A673 (cell line): ENCODE measurements at places on chromosomes 13 and 19. TPM values are rescaled to one million over a fixed set of nuclear protein-coding genes. Genes with fewer than 3 reads are reported as not detected.

PLPPR3 gene
- 13.3 and 20.1 TPM in 2 replicates for total RNA-seq

DNA sequence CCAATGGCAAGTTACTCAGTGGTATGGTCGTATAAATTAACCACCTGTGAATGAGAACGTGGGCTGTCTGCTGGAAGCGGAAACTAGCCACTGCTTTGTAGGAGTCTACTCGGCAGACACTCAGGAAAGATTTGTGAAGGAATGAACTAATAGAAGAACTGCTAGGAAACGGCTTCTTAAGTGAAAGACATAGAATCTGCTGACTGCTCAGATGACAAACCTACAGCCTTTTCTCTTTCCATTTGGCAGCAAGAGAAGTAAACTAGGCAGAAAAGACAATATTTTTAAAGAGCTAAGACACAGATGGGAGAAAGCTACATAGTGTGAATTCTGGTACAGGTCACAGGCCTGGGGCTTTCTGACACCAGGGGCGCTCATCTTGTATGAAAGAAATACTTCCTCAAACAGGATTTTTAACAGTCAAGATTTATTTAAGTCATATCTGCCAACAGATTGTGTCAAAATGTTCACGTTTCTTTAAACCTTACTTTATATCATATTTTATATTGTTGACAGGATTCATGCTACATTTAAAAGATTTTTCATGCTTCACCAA lies 78.4 kb downstream of the MIPEP start:
- no peak for DNase-seq

CD79A gene
- 14.4 and 17.8 TPM in 2 replicates for total RNA-seq

DNA sequence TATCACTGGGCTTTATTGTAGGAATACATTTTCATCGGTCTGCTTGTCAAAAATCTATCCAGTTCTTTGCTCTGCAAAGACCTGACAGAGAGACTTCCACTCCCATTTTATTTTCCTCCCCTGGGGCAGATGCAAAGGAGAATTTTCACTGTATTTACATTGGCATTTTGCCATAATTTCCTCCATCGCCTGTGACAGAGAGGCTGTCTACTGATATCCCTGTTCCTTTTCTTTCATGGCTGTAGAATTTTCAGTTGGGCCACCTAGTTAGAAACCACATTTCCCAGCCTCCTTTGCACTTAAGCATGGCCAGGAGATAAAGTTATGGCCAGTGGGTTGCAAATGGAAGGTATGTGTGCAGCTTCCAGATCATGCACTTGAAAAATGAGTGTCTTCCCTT lies 89.3 kb downstream of the NUFIP1 start:
- peak; percentile 12 for DNase-seq

PLIN4 gene
- total RNA-seq, result 1.0 and 1.3 TPM in 2 replicates

FCAR gene
- not detected in 2 replicates for total RNA-seq

ZNF497 gene
- 2.6 and 3.4 TPM in 2 replicates for total RNA-seq

GRIN2D gene
- total RNA-seq, result 10.4 and 11.4 TPM in 2 replicates

DNA sequence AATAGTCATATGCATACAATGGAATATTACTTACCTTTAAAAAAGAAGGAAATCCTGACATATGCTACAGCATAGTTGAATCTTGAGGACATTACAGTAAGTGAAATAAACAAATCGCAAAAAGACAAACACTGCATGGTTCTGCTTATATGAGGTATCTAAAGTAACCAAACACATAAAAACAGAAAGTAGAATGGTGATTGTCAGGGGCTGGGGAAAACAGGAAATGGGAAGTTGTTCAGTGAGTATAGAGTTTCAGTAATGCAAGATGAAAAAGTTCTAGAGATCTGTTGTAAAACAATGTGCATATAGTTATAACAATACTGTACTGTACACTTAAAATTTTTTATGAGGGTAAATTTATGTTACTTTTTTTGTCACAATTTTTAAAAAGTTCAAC lies 219.4 kb downstream of the KLF5 start:
- no peak for DNase-seq

COL5A3 gene
- 6.4 and 6.8 TPM in 2 replicates for total RNA-seq

NLRP4 gene
- total RNA-seq, result 0.15 TPM in 1 of 2 replicates, not detected in the other

DNA sequence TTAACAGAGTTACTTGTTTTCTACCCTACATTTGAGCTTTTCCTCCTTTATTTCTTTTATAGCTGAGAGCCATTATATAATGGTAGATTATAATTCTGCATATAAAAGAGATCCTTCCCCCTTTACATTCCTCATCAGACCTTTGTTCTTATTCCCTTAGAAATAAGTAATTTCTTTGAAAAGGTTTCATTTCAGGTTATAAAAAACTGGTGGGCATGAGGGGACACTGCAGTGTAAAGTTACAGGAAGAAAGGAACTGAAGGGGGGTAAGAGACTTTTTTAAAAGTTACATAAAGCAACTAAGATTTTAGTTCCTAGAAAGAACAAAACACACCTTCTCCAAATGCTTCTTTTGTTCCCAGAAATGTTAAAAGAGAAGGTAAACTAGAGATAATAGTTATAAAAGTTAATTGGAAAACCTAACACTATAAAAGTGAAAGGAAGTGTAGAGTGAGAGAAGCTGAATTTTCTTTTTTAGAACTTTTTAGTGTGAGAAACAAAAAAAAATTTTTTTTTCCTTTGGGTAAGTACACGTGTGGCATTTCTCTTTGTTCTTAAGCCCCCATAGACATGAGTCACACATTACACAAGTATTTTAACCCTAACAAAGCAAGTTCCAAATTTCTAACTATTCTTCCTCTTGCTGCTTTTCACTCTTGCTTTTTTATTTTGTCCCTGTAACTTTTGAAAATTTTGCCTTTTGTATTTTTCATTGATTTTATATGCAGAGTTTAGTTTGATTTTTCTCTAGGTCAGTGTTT lies 106.4 kb upstream of the MLNR start:
- DNase-seq, result peak; percentile 41

DNA sequence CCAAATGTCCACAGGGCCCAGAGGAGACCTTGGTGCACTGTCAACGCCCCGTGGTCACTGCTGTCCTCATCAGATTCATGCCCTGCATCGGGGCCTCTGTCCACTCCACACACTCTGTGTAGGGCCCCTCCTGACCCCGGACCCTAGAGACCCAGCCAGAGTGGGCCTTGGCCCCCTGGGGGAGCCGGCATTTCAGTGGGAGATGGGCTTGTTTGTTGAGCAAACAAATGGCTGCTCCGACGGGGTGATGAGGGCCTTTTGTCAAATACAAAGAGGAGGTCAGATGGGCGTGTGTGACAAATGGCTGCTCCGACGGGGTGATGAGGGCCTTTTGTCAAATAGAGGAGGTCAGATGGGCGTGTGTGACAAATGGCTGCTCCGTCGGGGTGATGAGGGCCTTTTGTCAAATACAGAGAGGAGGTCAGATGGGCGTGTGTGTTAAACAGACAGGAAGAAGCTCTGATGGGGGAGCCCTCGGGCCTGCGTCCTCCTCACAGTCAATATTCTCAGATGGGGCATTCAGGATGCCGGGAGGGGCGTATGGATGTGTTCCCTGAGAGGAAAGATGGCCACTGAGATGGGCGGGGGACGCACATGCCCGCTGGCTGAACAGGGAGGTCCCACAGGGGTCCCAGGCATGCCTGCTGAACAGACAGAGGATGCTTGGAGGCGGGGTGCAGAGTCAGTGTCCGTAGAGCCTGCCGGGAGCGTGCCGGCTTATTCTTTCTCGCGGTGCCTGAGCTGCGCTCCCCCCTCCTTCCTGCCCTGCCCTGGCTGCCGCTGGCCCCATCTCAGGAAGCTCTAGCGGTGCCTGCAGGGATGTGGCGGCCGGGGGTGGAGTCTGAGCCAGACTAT lies 36.3 kb downstream of the SMIM24 start:
- DNase-seq, result no peak

DNA sequence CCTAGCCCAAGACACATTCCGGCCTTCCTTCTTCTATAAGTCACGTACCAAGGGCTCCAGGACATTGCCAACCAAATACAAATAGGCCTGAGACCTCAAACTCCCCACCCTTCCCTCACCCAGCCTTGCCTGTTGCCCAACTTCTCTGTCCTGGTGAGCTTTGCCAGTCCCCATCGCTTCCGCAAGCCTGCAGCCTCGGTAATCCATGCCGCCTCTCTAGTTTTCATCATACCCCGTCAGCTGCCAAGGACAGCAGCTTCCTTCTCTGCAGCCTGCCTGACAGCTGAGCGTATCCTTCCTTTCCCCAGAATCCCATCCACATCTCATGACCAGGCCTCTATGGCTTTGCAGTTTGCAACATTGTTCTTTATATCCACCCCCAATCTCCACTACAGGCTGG lies 36.6 kb upstream of the POMP start:
- DNase-seq, result no peak

DHDH gene
- total RNA-seq, result not detected in 2 replicates

ACP7 gene
- total RNA-seq, result not detected in 2 replicates

- no peak for DNase-seq
Measured at GRCh38 chr19:11578258-11579142, 1.1 kb upstream of the ACP5 start.

GRCh38 chr19:33818411-33818810 lies 21.7 kb downstream of the KCTD15 start:
- DNase-seq, result no peak

- DNase-seq, result no peak
Measured at GRCh38 chr13:19159761-19160420, 21.7 kb downstream of the TUBA3C start.

DNA sequence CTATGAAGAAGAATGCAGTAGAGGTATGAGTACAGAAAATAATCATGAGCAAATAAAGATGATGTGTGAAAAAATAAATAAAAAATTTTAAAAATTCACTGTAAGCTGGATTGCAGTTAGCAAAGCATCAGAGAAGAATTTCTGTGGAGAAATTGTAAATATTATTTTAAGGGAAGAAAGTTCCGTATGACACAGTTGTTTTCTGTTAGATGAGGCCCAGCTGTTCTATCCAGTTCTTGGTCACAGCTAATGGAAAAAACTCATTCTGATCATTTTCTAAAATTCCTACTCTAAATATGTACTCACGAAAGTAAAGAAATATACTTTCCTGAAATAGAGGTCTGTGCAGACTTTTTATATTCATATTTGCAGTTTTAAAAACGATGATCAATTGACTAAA lies 578.8 kb downstream of the DCT start:
- no peak for DNase-seq

GRCh38 chr13:30158774-30159445 lies 148.4 kb downstream of the KATNAL1 start:
- peak; percentile 53 for DNase-seq

OR7G1 gene
- total RNA-seq, result not detected in 2 replicates

GRCh38 chr19:49801966-49802661 lies 11.0 kb downstream of the FUZ start:
- peak; percentile 92 for DNase-seq

- peak; percentile 88 for DNase-seq
Measured at GRCh38 chr19:18291590-18292461, 10.4 kb upstream of the JUND start.

PRMT1 gene
- 523 and 536 TPM in 2 replicates for total RNA-seq
